CD8-positive, alpha-beta T cell (primary cell): ENCODE measurements at places on chromosomes 3 and 15.

DNA sequence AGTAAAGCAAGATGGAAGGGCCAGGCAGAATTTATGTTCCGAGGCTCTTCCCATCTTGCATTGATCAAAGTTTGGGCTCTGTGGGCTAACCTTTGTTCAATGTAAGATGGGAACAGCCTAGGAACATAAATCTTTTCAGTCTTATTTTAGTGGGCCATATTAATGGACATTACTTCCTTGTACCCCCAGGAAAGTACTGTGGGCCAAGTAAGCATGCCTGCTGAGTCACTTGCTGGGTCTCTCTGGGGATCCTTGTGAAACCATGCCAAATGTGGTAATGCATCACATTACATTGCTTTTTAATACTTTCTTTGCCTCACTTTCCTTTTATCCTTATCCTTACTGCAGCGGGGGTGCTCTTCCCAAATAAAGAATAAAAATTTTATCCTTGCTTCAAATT is 349.5 kb upstream of the POU1F1 start:
- DNase-seq, result no peak

- DNase-seq, result no peak
Measured at GRCh38 chr15:87549860-87550259, 706.7 kb downstream of the NTRK3 start.

GRCh38 chr3:129623447-129624118 is 17.1 kb upstream of the PLXND1 start:
- no peak for DNase-seq

DNA sequence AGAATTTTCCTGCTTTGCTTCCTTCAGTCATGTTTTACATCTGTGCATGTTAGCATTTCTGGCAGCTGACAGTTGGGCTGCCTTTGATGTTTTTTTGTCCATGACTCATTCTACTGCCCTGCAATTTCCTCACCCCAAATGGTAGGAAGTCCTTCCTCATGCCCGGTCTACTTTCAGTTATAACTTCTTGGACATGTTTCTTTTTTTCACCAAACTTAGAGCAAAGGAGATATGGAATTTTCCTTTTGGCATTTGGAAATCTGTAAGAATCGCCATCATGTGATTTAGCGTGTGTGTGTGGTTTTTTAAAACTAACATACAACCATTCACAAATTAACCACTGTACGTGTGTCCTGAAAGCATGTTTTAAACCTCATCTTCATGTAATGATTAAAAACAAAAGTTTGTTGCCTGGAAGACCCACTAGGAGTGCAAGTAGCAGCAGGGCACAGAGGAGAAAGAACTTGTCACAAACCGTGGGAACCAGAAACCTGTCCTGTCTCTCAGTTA is 430.7 kb upstream of the CFAP20DC start:
- DNase-seq, result no peak

- DNase-seq, result no peak
Measured at GRCh38 chr3:102248981-102249705, 185.7 kb upstream of the ZPLD1 start.

DNA sequence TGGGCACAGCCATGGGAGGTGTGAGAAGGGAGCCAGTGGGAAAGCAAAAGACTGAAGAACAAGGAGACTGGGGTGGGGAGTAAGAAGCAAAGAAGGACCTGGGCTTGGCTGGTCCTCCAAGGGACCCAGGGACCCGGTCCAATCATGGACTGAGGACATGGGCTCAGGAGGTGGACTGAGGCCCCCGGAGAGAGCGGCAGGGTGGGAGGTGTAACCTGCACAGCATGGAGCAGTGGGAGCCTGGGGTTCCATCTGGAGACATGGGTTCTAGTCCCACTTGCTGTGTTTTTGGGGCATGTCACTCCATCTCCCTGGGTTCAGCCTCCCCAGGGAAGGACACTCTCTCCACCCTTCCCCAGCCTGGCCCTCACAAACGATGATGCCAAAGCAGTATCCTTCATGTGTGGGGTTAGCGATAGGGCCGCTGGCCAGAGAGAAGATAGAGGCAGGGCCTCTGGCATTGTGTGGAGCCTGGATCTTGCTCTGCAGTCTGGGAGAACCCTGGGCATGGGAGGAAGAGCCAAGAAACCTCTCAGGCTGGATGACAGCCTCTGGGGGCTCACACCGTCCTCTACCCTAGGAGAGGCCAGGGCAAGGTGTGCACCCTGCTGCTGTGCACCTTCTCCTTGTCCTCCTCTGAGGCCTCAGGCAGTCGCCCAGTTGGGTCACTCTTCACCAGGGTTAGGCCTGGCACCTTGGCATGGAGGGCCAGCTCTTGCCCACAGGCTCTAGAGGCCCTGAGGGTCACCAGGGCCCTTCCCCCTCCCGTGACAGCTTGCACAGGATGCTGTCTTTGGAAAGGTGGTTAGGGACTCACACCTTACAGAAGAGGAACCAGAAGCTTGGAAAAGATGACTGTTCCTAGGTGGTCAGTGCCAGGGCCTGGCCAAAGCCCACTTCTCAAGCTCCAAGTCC is 26.0 kb downstream of the FBXW12 start:
- no peak for DNase-seq

- peak; percentile 74 for DNase-seq
Measured at GRCh38 chr3:52221563-52222318, 3.7 kb downstream of the TLR9 start.

- DNase-seq, result no peak
Measured at GRCh38 chr15:89674526-89674925, 4.6 kb downstream of the PLIN1 start.

GRCh38 chr15:33310481-33311311 is at the start of gene RYR3:
RYR3 (plus strand) TSS chr15:33310967; CDS start chr15:33311046, 79 bp downstream.
- DNase-seq, result no peak

DNA sequence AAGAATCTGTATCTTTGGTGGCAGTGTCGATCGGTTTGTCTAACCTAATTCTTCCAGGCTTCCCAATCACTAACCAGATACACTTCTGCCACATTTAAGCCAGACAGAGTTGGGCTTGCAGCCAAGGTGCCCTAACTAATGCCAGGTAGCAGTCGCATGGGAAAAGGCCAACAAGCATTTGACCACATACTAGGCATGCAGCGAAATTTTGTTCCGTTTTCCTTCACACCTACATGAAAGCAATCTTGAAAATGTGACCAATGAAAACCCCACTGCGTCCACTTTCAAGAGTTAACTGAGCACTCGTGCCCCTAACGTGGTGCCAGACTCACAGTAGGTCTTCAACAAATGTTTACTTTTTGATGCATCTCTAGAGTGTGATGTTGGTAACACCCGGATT is 192.2 kb upstream of the TPM1 start:
- no peak for DNase-seq

DNA sequence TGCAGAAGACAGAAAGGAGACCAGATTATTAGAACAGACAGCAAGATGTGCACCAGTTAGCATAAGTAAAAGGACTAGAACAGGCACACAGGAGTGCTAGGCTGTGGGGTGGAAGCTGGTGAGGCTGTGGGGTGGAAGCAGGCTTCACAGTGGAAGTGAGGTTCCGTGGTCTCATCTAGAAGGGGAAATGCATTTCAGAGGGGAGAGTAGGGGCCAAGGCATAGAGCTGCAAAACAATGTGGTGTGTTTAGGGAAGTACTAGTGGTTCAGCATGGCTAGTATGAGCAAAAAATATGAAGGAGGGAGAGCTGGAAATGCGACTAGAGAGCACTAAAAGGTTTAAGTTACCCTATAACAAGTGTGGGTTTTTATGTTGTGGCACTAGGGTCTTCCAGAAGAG is 6.5 kb downstream of the POPDC2 start:
- no peak for DNase-seq

- DNase-seq, result no peak
Measured at GRCh38 chr3:149702691-149703441, 45.0 kb upstream of the WWTR1 start.

GRCh38 chr3:102904629-102905028 is 469.8 kb downstream of the ZPLD1 start:
- no peak for DNase-seq

- DNase-seq, result no peak
Measured at GRCh38 chr3:106728315-106729098, 648.7 kb upstream of the CCDC54 start.

- DNase-seq, result no peak
Measured at GRCh38 chr3:25548836-25549235, 115.9 kb downstream of the TOP2B start.

GRCh38 chr15:92883876-92884435 is 16.2 kb upstream of the CHD2 start:
- no peak for DNase-seq

GRCh38 chr3:48949376-48949717 is 30.7 kb downstream of the ARIH2 start:
- DNase-seq, result no peak

- DNase-seq, result no peak
Measured at GRCh38 chr3:12175137-12175593, 16.5 kb upstream of the TIMP4 start.

- no peak for DNase-seq
Measured at GRCh38 chr3:54169524-54169923, 47.2 kb downstream of the CACNA2D3 start.

DNA sequence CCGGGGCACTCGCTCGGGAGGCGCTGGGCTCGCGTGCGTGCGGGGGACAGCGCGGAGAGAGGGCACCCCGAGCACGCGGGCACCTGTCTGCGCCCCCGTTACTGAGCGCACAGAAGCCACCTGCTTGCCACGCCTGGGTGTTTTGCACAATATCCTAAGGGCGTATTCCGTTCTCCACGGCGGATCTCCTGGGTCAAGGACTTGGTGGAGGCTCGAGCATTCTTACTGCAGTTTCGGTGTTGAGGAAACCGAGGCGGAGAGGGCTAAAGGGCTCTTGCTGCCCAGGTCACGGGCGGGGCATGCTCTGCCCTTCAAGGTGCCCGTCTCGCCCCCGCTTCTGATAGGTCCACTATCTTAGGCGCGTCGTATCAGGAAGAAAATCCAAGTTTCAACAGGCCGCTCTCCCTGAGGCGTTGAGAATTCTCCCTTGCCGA is 526 bp downstream of the GPD1L start:
- DNase-seq, result no peak

DNA sequence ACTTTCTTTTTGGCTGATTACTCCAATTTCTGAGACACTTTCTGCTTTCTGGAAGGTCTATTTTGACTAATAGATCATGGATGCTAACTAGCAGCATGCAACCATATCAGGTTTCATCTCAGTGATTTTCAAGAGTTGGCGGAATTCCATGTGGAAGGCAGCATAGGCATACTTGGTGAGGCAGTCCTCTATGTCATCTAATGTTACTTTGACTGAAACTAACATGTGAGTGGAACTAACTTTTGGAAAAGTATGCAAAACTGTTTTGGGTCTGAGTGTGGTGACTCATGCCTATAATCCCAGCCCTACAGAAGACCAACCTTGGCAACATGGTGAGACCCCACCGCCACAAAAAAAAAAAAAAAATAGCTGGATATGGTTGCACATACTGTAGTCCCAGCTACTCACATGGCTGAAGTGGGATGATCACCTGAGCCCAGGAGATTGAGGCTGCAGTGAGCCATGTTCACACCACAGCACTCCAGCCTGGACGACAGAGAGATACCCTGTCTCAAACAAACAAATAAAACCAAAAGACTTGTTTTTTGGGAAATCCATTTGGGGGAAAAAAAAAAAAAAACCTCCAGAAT is 1033.7 kb downstream of the ROBO1 start:
- DNase-seq, result no peak

DNA sequence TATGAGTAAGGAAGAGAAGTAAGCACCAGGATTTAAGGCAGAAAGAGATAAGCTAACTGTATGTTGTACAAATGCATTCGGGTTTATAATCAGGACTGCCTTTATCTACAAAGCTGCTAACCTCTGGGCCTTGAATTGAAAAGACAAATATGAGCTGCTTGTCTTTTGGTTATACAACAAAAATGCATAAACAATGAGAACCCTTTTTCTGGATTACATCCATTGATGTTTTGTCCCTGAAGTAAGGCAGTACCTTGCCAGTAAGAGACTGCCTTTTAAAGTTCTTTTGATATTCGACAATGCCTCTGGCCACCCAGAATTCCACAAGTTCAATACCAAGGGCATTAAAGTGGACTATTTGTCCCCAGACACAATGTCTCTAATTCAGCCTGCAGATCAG is 280.7 kb downstream of the ZNF621 start:
- no peak for DNase-seq

- peak; percentile 91 for DNase-seq
Measured at GRCh38 chr15:43749690-43750345, 3.6 kb downstream of the PDIA3 start.

GRCh38 chr15:52326756-52327155 is 31.2 kb upstream of the MYO5C start:
- no peak for DNase-seq
